ENCODE measurements at places on chromosomes 3 and 15.

DNA sequence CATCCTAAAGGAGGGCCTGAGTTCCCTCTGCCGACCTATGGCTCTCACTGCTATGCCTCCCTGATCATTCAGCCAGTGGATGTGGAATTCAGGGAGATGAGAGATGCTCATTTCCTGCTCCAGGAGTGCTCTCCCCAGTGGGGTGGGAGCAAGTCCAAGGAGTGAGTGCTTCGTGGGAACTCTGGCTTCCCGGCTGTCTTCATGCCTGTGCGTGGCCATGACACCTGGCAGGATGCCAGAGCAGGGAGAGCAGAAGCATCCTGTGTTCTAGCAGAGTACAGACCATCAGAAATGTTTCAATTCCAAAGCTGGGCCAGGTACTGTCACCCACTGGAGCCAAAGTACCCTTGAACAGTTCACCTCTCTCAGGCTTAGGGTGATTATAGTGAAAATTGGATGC, 45.1 kb downstream of the APH1B start:
- DNase-seq = no peak

DNA sequence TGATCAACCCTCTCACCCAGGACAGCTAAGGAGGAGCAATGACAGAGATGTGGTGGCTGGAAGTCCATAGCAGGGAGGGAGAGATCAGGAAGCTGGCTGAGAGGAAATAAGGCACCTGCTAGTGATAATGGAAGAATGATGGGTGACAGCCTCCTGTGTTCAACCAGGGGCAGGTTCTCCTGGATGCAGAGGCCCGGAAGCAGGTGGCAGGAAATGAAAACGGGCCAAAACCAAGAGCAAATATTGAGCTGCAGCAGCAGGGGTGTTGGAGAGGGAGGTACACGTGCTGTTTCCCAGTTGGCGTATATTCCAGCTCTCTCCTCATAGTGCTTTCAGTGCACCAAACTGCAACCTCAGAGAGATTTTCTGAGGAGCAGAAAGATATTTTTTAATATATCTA, 213.4 kb upstream of the TBL1XR1 start:
- DNase-seq = no peak

DNA sequence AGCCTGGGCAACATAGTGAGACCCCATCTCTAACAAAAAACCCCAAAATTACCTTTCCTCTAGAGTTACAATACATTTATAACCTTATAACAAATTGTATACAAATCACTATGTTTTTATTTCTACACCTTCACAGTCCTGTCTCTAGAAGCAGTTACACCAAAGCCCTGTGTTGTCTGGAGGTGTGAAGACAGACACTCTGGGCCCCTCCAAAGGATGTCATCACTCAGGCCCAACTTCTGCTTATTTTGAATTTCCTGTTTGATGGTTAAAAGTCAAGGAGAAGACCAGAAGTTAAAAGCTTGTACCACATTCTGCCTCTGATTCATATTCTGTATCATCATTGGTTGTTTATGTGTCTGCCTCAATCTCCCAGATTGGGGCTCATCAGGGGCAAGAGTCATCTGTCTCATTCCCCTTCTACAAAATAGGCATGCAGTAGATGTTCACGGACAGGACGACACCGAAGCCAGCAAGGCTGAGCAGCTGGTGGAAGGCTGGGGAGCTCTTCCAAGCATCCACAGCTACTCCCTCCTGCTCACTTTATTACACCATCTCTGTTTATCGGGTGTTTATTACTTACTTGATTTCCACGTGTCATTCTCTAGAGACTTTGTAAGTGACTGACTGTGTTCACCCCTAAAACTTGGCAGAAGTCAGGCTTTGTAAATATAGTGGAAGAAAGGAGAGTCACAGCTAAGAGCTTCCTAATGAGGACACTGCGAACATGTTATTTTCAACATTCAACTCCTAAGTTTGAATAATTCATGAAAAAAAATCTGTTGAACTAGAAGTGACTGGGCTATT, 136.8 kb upstream of the ANKRD28 start:
- DNase-seq = no peak

GRCh38 chr3:43249405-43249804, 36.9 kb upstream of the SNRK start:
- no peak for DNase-seq

GRCh38 chr3:7282988-7283387, 422.1 kb downstream of the GRM7 start:
- DNase-seq = no peak

- DNase-seq = no peak
These were observed 30.5 kb upstream of the TIPARP start for GRCh38 chr3:156643729-156644389.

GRCh38 chr3:124787476-124788195, 57.4 kb downstream of the UMPS start:
- no peak for DNase-seq
